ENCODE measurements at places on chromosomes 5 and 9.

DNA sequence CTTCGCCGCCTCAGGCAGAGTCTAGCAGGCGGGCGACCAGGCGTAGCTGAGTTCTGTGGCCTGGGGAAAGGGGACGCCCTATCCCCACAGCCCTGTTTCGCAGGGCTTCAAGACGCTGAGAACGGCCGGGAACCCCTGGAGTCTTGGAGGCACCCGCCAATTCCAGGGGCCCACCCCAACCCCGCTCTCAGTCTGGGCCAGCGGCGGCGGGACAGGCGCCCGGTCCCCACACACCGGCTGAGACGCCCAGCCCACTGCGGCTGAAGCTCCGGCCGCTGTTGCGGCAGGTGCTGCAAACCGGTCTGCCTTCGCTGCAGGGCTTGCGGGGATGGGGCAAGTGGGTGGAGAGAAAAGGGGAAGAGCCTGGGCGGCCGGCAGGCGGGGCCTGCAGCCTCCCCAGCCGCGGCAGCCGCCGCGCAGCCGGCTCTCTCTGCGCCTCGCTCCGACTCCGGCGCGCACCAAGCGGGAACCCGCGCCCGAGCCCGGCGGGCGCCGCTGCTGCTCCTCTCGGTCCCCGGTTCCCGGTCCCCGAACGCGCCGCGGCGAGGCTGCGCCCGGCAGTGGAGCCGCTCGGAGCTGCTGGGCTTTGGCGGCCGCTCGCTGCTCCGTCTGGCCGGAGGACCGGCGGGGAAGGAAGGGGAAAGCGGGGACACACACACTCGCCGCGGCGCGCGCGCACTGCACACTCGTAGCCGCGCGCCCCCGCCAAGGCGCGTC lies at the start of gene PIP5K1B:
TSS of gene PIP5K1B (plus strand) at position 427 of the 717 bp plus-strand sequence. CDS start 117,375 bp downstream, outside the sequence.
- peak; percentile 25 for DNase-seq

GRCh38 chr9:132192728-132193127 lies 30.9 kb downstream of the NTNG2 start:
- DNase-seq, result no peak

DNA sequence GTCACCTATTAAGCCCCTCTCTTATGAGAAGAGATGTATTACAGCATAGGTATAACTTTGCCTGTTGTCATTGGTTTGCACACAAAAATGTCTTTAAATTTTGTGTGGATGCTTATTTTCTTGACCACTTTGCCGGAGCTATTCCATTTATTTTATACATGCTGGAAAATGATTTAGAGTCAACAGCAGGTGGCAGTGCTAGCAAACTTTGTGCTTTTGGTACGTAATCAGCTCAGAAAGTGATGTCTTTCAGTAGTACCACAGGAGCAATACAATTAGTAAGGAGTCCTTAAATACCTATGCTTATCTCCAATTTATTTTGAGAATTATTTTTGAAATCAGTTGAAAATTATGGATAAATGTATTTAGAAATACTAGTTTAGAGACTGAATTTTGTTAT lies 19.8 kb upstream of the NUDT12 start:
- no peak for DNase-seq

DNA sequence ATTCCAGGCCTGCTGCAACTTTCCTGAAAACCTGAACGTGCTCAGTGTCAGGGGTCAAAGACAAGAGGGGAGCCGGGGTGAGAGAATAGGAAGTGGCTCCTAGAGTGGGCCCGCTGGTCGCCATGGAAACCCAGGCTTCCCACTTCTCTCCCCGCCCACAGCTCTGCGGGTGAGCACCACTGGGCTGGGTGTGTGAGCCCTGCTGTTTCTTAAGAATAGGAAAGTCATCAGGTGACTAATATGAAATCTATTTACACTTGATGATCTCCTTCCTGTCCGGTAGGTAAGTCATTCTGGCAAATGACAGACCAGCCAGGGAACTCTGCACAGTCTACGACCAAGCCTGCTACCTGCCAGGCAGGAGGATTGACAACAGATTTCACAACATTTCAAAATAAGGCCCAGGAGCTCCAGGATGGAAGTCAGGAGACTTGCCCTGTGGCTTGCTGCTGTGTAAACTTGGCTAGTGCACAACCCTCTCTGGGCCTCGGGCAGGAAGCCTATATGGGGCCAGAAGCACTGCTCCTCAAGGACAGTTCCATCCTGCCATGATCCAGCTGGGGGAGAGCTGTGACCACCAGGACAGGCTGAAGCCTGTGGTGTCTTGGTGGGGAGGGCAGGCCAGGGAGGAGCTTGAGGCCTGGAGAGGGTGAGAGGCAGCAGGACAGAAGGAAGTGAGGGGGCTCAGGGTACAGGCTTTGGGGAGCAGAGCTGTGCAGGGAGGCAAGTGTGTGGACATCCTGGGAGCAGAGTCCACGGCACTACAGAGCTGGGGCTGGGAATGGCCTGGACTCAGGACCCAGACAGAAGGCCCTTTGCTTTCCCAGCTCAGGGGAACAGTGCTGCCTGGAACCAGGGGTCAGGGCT lies 60.6 kb downstream of the SHB start:
- DNase-seq, result peak; percentile 10

DNA sequence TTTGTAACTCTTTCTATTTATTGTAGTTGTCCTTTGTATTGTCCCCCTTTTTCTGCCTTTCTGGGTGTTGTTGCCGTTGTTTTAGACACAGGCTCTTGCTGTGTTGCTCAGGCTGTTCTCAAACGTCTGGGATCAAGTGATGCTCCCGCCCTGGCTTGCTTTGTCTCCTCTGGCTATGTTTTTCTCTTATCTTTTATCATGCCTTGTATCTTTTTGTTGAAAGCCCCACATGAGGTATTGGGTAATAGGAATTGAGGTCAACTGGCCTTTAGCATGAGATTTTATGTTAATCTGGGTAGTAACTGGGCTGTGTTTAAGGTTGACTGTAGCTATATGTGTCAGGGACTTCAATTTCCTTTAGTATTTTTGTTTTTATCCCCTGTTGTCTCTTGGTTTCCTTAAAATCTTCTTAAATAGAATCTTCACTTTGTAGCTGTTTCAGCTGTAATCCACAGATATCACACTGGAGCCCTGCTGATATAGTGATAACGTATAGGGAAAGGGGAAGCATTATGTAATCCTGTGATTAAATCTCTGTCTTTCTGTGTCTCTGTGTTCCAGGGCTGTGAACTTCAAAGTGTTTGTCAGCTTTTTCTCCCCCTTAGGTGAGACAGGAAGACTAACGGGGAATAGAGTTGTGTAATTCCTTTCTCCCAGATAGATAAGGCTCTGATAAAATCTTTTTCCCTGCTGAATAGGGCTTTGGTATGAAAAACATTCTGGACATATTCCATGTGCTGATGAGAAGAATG lies 25.9 kb upstream of the CACNA1B start:
- DNase-seq, result no peak

DNA sequence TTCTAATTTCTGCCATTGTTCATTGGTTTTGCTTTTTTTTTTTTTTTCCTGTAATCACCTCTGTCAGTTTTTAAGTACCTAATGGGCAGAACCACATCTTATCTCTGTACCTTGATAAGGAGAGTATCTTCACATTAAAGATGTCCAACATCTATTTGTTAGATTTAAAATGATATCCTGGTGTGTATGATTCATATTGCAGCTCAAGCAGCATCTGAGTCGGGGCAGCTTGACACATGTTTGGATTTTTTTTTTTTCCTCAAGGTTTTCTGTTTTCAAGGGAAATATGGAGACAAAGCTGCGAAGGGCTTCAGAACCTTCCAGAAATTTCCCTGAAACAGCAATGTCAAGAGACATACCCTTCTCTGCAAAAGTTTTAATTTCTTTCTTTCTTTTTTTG lies 164.7 kb downstream of the DOCK2 start:
- no peak for DNase-seq

GRCh38 chr9:130333041-130333711 lies 67.6 kb downstream of the HMCN2 start:
- no peak for DNase-seq

- no peak for DNase-seq
Measured at GRCh38 chr9:132716007-132716406, 45.7 kb downstream of the GTF3C4 start.

GRCh38 chr5:40654377-40654991 lies 25.2 kb upstream of the PTGER4 start:
- DNase-seq, result no peak

All from T-cell (primary cell).